Right hindlimb (tissue), 1 donor: ENCODE measurements at places on chromosomes 11 and 22.

- DNase-seq: no peak
Observed at GRCh38 chr22:43533656-43534428, 122.0 kb downstream of the MPPED1 start.

- DNase-seq: no peak
Observed at GRCh38 chr22:24503137-24503842, 8.2 kb downstream of the UPB1 start.

DNA sequence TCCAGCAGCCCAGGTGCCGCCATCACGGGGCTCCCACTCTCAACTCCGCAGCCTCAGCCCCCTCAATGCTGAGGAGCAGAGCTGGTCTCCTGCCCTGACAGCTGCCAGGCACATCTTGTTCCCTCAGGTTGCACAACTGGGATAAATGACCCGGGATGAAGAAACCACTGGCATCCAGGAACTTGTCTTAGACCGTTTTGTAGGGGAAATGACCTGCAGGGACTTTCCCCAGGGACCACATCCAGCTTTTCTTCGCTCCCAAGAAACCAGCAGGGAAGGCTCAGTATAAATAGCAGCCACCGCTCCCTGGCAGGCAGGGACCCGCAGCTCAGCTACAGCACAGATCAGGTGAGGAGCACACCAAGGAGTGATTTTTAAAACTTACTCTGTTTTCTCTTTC lies at the start of gene SAA1:
Gene SAA1, plus strand, starts transcription at position 316 of the 400 bp plus-strand sequence. CDS start 624 bp downstream, outside the sequence.
- no peak for DNase-seq

DNA sequence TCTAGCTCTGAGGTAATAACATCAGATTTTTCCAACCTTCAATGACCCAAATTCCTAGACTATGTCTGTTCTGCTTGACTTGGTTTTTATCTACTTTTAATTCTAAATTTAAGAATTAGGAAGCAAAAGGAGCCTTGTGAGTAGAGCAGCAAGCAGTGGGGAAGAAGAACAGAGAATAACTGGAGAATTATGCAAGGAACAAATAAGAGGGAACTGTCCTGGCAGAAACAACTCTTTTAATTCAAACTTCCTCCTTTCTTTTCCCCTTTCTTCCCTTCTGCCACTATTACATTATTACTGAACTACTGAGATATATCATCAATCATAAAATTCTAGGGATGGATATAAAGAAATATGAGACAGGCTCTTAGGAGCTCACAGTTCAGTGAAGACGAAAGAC lies 276.1 kb downstream of the SBF2 start:
- no peak for DNase-seq

DNA sequence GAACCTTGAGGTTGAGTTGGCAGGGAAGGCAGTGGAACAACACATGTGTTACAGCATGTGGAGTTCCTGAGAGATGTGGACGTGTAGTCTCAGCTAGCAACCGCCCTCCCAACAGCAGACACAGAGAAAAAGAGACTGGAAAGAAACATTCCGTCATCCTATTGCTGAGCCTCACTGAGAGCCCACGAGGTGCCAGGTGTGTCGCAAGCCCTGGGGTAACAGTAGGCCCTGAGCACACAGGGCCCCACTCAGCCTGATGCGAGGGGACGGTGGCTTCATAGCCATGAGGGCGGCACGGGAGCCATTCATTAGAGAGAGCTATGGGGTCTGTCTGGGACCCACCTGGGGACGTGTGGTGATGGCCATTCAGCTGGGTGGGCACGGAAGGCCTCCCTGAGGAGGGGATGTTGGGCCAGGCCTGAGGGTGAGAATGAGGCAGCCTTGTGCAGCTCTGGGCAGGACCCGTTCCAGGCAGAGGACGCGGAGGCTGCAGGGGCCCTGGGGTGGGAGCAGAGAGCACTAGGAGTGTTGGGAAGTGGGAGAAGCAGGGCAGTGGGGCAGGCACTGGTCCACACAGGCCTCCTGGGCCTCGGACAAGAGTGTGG lies 26.2 kb downstream of the MPPED1 start:
- DNase-seq: no peak

DNA sequence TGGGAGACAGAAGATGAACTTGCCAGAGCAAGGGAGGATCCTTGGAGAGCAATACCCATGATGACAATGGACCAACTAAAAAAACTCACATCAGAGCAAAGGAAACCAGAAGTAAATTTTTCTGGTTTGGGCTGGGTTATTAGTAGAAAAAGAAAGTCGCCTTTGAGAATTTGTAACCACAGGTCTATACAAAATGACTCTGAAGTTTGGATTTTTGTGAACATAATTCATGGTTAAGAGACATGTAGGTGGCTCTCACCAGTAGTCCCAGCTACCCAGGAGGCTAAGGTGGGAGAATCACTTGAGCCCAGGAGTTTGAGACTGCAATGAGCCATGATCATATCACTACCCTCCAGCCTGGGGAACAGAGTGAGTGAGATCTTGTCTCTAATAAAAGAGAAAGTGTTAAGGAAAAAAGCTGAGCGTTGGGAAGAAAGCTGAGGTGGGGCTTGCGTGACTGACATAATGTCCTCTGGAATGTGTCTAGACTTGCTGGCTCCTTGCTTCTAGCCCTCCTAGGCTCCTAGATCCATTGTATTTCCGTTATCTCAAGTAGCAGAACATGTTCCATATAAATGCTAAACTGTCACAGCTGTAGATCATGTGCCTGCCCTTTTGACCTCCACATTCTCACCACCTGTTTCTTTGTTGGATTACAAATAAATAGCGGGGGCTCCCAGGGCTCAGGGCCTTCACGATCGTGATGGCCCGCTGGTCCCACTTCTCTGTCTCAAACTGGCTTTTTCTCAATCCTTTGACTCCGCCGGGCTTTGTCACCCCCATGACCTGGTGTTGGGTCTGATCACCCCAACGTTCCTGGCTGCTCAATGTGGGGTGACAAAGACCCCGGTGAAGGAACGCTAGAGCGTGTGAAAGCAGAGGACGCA lies 56.2 kb upstream of the SC5D start:
- DNase-seq: no peak

GRCh38 chr11:44219830-44220796 lies 89.8 kb downstream of the ALX4 start:
- DNase-seq: no peak

GRCh38 chr22:50621356-50621880 lies 6.5 kb downstream of the ARSA start:
- DNase-seq: no peak

DNA sequence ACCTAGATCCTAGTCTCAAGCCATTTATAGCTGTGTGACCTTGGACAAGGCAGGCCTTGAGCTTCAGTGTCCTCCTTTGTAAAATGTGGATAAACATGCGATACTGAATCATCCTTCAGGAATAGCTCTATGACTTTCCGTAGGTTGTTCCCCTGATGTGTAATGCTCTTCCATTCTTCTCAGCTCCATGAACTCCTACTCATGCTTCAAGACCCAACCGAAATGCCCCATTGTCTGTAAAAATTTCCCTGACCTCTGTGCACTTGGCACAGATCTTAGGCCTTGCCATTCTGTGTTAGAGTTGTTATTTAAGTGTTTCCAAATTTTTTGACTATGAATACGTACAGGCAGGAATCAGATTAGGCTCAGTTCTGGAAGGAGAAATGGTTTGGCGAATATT lies 3.3 kb upstream of the BEST1 start:
- no peak for DNase-seq

DNA sequence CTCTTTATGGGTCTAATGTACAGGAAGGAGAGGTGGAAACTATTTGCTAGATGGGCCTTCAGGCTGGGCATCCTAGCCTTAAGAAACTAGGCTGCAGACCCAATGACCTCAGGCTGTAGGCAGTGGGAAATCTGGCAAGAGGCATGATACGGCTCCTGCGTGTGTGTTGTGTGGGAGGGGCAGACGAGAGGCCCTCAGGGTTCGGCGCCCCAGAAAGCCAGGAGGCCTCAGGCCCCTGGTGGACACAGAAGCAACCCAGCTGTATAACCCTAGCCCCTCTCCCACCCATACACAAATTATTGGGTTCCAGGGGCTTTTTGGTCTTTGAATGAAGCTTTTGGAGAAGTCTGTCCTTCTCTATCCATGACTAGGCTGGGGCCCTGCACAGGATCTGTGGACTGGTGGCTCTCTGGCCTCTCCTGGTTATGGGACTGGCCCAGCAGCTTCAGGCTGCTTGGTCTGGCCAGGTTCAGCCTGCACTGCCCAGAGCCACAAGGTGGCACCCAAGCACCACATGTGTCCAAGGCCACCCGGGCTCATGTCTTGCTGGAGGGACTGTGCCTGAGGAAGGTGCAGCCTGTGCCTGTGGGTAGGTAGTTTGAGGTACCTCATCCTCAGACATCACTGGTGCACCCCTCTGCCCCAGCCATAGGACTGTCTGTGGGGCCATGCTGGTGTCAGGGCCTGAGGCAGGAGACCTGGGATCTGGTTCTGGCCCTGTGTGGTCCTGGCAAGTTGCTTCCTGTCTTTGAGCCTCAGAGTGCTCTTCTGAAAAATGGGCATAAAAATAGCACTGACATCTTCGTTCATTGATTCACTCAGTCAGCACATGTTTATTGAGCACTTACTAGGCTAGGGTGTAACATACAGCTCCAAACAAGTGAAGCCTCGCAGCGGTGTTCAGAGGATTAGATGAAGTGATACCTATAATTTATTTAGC lies 87.5 kb downstream of the RRM1 start:
- no peak for DNase-seq

DNA sequence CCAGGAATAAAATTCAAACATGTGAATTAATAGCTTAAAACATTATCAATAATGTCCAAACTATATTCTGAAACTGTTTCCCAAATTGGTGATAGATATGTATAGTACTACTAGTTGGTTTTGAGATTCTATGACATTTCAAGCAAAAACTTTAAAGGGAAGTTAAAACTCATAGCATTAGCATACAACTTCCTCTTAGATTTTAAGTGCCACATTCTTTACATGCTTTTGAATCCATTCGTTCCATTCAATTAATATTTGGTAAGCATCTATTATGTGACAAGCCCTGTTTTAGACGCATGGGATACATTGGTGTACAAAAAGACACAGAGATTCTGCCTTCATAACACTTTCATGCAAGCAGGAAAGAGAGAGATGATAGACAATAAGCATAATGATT lies 8.9 kb downstream of the PATL1 start:
- DNase-seq: no peak

GRCh38 chr11:66868726-66869566 lies 12.1 kb downstream of the LRFN4 start:
- DNase-seq: no peak

- no peak for DNase-seq
Observed at GRCh38 chr11:20353829-20354434, 9.6 kb upstream of the HTATIP2 start.

- no peak for DNase-seq
Observed at GRCh38 chr11:126992804-126993111, 7.8 kb downstream of the KIRREL3 start.

DNA sequence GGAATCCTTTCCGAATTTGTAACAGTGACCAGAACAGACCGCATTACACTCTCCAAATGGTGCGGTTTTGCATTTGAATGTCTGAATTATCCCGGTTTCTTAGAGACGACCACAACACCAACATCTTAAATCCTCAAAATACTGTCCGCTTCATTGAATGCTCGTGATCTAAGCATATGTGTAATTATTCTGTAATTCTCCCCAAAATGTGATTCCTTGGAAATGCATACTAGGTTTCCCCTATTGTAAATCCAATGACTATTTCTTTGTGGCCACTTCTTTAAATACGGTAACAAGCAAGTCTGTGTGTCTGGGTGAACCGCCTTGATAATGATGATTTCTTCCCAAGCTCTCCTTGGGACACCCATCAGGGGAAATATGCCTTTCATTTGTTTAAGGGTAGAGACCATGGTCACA lies 87.3 kb upstream of the DBX1 start:
- DNase-seq: no peak

GRCh38 chr22:37662039-37662438 lies 3.5 kb downstream of the PDXP start:
- no peak for DNase-seq

- no peak for DNase-seq
Observed at GRCh38 chr11:40188848-40189247, 1270.6 kb downstream of the LRRC4C start.

DNA sequence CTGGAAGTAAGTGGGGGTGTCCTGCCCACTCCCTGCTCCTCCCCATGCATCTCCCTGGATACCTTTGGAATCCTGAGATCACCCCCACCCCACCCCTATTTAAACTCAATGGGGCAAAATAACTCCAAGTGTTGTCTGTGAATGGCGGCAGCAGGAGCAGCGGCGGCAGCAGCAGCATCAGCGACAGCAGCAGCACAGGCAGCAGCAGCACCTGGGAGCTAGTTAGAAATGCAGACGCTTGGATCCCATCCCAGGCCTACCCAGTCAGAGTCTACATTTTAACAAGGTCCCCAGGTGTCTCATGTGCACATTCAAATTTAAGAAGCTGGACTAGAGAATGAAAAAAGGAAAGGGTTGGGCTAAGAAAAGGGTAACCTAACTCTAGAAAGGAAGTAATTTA lies 82.6 kb downstream of the SEZ6L start:
- DNase-seq: no peak

DNA sequence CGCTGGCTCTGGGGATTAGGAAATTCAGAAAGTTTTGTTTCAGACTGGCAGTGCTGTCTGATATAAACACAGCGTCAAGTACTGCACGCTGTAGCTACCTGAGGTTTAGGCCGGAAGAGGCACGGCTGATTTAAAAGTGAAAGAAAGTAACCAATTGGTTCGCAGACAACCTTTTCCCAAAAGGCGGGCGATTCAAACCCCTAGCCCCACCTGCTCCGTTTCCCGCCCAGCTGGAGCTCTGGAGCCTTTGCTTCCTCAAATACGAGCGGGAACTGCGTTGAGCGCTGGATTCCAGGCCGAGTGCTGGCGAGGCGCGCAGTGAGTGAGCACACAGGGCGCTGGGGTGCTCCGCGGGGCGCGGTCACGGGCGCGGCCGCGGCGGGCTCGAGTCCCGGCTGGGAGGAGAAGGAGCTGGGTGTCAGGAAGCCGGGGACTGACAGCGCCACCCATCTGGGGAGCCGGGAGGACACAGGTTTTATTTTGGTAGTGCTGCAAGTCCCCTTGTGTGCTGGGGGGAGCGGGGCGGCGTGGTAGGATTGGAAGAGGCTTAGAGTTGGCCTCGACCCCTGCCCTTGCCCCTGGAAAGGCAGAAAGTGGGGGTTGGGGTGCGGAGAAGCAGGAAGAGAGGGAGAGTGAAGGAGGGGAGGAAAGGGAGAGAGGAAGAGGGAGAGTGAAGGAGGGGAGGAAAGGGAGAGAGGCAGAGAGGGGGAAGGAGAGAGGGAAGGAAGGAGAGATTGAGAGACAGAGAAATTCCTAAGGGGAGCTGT lies 2.1 kb downstream of the FAM111A start:
- peak; percentile 87 for DNase-seq

DNA sequence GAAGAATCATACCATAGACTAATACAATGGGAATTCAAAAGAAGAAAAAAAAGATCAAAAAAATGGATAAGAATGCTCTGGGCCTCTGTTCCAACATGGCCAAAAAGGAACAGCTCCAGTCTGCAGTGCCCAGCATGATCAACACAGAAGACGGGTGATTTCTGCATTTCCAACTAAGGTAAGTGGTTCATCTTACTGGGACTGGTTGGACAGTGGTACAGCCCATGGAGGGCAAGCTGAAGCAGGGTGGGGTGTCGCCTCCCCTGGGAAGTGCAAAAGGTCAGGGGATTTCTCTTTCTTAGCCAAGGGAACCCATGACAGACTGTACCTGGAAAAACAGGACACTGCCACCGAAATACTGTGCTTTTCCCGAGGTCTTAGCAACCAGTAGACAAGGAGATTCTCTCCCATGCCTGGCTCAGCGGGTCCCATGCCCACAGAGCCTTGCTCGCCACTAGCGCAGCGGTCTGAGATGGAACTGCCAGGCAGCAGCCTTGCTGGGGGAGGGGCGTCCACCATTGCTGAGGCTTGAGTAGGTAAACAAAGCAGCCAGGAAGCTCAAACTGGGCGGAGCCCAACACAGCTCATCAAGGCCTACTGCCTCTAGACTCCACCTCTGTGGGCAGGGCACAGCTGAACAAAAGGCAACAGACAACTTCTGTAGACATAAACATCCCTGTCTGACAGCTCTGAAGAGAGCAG lies 428.4 kb downstream of the MN1 start:
- no peak for DNase-seq
